Activated CD8-positive, alpha-beta memory T cell treated with anti-CD3 and anti-CD28 coated beads for 1 hour (primary cell): ENCODE measurements at places on chromosomes 12 and 14.
A peak's percentile ranks its signal among the peaks of the same experiment; 100 is the strongest.

GRCh38 chr12:9755035-9755434 is 5.7 kb downstream of the CD69 start:
- no peak for DNase-seq

DNA sequence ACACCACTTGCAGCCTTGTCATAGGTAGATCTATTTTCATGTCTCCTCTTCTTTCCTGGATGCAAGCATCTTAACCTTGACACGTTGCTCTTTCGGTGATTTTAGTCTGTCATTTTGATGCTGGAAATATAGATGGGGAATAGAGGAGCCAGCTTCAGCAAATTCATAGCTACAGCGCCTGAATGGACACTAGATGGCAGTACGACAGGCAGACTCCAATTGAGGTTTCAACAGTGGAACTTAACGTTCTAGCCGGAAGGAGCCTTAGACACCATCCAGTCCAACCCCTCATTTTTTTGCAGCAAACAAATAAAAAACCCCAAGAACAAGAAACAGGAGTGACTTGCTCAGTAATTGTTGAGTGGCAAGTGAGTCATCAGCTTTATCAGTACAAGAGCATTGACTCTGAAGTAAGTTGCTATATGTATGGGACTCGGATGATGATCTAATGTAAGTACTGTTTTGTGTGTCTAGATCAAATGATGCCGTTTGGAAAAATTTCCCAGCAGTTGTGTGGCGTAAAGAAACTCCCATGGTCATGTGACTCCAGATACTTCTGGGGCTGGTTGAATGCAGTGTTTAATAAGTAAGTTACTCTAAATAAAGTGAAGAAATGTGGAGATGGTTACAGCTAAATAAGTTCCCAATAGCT is 9.0 kb downstream of the DMAC2L start:
- DNase-seq = no peak

GRCh38 chr14:95981965-95982364 is 57.2 kb upstream of the C14orf132 start:
- no peak for DNase-seq

DNA sequence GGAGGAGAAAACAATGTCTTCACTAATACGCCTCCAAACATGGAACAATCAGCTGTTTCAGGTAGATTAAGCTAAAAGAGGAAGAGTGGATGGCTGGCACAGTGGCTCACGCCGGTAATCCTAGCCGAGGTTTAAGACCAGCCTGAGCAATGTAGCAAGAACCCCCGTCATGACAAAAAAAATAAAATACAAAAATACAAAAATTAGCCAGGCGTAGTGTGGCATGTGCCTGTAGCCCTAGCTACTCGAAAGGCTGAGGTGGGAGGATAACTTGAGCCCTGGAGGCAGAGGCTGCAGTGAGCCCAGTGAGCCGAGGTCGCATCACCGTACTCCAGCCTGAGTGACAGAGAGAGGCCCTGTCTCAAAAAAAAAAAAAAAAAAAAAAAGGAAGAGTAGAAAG is 1.2 kb upstream of the MED13L start:
- DNase-seq = no peak

DNA sequence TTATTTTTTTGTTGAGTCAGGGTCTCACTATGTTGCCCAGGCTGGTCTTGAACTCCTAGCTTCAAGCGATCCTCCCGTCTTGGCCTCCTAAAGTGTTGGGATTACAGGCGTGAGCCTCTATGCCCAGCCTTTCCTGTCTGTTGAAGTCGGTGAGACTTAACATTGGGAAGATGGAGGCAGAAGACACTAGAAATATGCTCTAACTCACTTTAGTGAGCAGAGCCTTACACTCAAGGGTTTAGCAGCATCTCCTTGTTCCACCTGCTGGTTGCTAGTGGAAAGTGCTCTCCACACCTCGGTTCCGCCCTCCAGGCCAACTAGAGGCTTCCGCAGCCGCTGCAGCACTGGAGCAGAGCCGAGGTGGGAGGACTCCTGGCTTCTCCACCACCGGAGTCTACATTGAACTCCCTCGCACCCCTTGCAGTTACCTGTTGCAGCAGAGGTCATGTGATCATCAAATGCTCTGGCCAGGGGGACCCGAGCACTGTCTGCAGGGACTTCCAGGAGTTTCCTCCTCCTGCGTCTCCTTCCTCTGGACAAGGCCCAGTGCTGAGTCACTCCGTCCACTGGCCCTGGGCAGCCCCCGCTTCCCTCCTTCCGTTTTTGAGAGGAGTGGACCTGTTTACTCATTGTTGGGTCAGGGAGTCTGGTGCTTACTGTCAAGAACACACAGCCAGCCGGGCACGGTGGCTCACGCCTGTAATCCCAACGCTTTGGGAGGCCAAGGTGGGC is 9.4 kb upstream of the HVCN1 start:
- DNase-seq = peak; percentile 44

- DNase-seq = no peak
Measured at GRCh38 chr12:109802828-109803227, 30.4 kb downstream of the TRPV4 start.

DNA sequence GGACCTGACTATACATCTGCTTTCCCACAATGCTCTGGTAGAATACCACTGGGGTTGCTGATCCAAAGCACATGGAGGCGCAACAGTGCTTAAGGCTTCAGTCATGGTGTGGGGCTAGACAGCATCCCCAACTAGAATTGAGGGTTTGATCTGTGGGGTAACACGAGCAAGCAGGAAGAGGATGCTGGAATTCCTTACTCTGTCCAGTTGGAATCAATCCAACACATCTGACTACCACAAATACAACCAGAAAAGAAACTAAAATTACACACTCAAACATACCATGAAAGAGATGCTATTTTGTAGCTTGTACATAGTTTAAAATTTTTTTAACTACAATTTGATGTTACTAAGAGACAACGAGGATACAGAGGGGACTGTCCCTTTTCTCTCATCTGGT is 40.4 kb upstream of the GTF2A1 start:
- no peak for DNase-seq

- no peak for DNase-seq
Measured at GRCh38 chr12:48029491-48030172, 25.4 kb upstream of the COL2A1 start.

DNA sequence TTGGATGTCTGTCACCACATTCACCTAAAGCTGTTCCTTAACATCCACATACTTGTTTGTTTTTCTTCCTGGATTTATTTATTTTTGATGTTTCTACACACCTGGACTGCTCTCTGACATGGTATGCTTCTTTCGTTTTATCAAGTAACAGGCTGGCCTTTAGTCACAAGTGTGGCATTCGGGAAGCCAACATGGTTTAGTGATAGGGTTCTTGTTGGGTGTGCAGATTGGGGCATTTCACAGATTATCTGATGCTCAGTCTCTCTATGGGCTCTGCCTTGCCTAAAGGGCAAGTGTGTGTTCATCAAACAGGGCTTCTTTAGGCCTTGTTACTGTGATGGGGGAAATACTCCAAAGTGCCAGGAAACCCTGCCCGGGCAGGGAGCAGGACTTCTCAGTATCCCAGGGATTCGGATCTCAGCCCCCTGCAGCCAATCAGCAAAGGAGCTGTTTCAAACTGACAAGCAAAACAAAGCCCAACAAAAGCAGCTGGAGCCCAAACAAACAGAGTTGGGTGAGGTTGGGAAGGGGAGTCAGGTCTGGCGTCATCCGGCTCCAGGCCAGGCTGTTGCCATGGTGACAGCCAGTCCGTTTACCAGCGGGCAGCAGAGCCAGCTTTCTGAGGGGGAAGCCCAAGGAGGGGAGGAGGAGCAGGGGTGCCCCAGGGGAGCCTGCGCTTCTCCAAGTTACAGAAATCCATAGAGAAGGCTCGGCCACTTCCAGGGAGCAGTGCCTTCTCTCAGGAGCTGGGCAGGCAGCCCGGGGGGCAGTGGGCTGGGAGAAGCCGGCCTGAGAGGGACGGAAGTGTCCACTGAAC is 31.9 kb downstream of the FOS start:
- no peak for DNase-seq
